ENCODE measurements at places on chromosomes 12 and 14.

DNA sequence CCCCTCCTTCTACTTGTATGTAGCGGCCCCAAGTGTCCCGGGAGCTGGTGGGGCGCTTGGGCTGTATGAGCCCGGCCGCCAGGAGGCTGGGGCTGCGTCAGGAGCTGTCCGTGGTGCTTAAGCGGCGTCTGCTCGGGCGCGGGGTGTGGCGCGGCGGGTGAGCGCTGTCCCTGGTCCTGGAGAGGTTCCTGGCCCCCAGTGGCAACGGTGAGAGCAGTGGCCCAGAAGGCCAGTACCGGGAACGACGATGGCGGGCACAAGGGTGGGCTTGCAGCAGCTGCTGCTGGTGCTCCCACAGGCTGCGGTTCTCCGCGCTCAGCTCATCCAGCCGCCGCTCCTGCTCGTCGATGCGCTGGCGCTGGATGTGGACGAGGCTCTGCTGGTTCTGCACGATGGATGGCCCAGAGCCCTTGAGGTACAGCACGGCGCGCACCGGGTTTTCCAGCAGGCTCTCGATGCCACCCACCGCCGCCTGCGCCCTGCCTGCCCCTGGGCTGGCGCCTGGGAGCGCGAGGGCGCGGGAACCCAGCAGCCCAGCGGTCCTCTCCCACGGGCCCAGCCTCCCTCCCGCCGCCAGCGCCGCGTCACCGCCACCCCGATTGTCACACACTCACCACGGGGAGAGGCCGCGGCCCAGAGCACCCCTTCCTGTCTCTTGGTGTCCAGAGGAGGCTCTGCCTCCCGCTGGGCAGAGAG, 41.9 kb upstream of the FKBP4 start:
- ATAC-seq: peak; percentile 80

GRCh38 chr14:61992139-61992538, 229.9 kb downstream of the SNAPC1 start:
- no peak for ATAC-seq

DNA sequence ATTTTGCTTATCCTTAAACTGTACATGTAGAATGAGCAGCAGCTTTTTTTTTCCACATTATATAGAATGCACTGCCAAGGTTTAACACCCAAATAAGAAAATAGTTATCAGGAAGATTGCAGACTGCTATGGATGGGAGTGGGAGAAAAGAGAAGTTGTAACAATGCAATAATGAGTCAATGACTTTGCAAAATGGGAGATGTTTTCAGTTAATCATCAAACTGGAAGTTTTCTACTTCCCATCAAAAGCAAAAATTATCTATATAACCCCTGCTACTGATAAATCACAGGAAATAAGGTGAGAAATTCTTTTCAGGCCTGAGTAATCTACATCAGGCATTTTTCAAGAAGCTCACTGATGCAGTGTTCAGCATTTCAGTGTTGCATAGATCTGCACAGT, 309.1 kb downstream of the GXYLT1 start:
- no peak for ATAC-seq

DNA sequence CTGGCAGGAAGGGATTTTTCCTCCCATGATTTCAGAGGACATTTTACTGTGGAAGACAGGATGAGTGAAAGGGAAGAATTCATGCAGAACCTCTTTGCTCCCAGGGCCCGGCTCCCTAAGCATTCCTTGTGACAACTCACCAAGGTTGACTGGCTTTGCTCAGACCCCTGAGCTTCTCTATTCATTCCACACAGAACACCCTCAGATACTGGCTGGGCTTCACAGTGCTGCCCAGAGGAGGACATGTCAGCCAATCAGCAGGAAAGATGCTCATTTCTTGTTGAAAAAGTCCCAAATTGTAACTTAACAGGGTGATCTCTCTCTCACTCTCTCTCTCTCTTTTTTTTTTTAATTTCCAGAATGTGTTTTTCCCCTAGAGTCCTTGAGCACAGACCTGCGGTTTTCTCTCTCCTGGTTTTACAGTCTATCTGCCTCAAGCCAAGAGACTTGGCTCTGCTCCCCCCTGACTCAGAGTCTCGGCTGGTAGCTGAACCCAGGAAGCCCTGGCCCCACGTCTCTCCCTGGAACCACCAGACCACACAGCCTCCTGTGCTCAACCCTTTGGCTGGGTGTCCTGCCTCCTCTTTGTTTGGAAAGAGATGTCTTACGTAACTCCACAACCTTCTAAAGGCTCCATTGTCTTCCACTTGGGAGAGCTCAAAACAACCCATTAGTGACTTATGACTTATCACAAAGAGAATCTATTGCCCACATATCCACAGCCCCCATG, 43.9 kb downstream of the SSPN start:
- ATAC-seq: no peak

Measured in activated T-helper 17 cell treated with anti-CD3 and anti-CD28 coated beads, Interleukin-2, amount 50 U/mL, for 72 hours (primary cell).